Gastroesophageal sphincter (tissue), 4 donors: ENCODE measurements at places on chromosomes 2 and 18. TPM values are rescaled to one million over a fixed set of nuclear protein-coding genes. Genes with fewer than 3 reads are reported as not detected.

- ATAC-seq, result no peak
These were observed 83.8 kb downstream of the CLHC1 start for GRCh38 chr2:55148269-55148668.

GRCh38 chr2:165791421-165792103, 2.5 kb downstream of the GALNT3 start:
- no peak for ATAC-seq

- ATAC-seq, result no peak
These were observed 18.3 kb upstream of the NEDD4L start for GRCh38 chr18:58025733-58026132.

DNA sequence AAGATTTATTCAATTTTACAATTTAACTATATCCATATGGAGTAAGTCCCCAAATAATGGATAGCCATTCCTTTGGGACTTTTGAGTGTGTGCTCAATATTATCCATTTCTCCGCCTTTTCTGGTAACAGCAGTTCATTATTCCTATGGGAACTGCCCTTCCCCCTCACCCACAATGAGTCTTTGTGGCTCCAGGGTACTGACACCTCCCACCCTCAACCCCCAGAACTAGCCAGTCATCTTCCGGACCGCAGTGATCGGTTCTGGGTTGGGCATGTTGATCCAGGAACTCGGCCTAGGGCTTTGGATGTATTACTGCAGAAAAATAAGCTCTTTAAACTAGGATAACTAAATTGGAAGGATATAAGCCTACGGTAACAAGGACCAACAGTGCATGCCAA, 45.4 kb upstream of the CCDC150 start:
- no peak for ATAC-seq

GRCh38 chr2:54226260-54226659, 29.8 kb downstream of the TSPYL6 start:
- ATAC-seq, result no peak

- peak; percentile 87 for ATAC-seq
These were observed 63.0 kb upstream of the TWIST2 start for GRCh38 chr2:238784671-238785527.

DNA sequence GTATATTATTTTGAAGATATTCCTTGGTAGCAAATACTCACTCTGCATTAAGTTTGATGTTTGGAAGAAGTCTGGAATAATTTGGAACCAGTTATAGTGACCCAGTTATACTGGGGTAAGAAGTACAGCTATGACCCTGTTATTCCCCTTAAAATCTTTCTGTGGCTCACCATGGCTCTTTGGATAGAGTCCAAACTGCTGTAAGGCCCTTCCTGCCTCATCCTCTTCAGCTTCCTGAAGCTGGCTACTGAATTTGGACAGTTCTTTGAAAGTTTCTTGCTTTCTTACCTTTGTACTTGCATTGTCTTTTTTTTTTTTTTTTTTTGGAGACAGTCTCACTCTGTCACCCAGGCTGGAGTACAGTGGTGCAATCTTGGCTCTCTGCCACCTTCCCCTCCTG, 85.6 kb downstream of the ABI2 start:
- ATAC-seq, result no peak

- no peak for ATAC-seq
These were observed 3.2 kb downstream of the INO80C start for GRCh38 chr18:35494251-35495220.

DNA sequence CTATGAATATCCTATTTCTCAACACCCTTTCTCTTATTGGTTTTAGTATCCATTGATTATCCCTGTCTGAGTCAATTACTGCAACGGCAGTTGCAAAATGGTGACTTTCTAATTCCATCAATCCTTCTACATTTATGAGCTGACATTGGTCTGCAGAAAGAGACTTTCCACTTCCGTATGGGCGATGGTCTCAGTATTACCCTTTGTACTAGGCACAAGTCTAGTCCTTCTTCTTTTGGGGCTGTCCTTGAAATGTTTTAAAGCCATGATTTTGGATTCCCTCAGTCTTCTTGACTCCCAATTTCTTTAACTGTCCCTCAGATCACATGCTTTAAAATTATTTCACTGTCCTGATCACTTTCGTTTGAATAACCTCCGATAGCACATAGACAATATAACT, 32.7 kb upstream of the SOCS6 start:
- ATAC-seq, result no peak

CCDC150 gene
- 1.0 TPM for total RNA-seq

ANKRD30BL gene
- not detected for total RNA-seq

FTCDNL1 gene
- 2.3 TPM for total RNA-seq
